NCI-H526 (cell line): ENCODE measurements at places on chromosomes 1 and 21.

DNA sequence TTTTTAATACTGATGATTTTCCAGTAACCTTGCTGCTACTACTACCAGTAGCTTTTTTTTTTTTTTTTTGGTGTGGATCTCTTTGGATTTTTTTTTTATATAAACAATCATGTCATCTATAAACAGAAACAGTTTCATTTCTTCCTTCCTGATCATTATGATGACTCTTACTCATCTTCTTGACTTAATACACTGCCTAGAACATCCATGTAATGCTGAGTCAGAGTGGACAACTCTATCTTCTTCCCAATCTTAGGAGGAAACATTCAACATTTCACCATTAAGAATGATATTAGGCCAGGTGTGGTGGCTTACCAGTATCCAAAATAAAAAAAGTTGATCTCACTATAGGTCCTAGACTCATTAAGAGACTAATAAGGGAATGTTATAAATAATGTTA lies 69.1 kb downstream of the RUSC1 start:
- DNase-seq: no peak

GRCh38 chr1:244448279-244449036 lies 3.3 kb downstream of the ADSS2 start:
- no peak for DNase-seq

DNA sequence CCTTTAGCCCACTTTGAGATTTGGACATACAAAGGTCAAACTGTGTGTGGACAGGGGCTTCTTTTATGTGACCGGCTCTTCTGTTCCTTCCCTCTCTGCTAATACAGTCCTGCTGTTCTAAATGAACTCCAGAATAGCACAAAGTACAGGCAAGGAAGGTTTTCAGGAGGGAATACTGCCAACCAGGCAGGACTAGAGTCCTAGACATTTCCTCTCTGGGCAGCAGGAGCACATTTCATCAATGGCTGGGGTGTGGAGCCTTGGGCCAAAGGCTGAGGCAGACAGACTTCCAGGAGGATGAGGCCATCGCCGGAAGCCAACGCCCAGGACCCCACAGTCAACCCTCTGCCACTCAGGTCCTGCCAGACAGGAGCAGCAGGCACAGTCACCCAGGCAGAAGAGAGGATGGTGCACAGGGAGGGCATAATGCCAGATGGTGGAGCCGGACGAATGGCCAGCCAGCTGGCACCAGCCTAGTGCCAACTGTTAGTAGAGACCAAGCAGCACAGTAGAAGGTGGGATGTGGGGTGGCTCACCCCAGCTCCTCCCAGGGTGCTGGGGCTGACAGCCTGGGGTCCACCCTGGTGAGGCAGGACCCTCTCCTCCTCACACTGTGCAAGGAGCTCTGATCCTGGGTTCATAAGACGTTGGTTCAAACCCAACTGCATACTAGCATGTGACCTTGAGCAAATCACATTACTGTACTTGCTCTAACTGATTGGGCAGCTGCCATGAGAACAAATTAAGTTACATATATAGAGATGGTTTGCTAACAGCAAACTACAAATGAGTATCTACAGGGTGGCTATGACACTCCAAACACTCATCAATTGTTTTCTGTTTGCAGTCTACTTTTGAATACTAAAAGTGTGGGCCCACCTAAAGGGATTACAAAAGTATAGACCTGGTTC lies 410.7 kb downstream of the SIPA1L2 start:
- DNase-seq: no peak

DNA sequence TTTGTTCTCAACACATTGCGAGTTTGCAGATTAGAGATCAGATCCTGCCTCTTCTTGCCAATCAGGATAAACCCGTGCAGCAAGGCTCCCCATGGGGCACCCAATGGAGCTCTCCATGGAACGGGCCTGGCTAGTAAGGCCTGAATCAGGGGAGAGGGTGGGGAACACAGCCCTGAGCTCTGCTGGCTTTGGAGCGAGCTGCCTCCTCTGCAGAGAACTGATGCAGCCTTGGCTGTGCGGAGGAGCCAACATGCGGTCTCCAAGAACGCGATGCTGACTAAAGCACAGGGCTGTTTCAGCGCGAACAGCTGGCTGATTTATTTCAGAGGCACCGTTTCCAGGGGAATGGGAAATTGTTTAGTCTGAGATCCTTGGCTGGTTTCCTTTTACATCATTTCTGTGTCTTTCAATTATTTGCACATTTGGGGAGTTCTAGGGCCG lies 139.7 kb downstream of the TSEN15 start:
- no peak for DNase-seq

DNA sequence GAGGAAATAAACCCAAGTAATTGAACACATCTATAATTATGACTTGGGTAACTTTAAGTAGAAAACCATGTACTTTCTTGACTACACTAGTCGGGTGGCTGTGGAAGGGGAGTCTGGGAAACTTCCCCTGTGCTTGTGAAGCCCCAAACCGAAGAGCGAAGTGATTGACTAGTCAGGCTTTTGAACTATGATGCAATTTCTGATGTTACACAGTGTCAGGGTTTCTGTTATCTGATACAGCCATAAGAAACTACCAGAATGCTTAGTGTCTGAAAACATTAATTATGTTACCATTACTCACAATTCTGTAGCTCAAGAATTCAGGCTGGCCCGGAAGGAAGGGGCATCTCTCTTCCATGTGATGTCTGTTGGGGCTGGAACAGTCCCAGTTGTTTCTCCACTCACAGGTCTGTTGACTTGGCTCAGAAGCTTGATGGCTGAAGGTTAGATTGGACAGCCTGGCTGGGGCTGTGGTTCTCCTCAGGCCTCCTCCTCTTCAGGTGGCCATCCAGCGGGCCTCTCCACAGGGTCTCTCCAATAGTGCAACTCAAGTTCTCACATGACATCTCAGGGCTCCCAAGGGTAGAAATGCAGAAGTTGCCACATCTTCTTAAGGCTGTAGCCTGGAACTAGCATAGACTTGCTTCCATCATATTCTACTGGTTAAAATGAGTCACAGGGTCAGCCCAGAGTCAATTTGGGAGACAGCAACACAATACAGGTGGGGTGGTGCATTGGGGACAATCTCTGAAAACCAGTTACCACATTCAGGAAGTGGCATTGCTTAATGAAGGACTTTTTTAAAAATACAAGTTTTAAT lies 8.3 kb upstream of the C8B start:
- DNase-seq: no peak

DNA sequence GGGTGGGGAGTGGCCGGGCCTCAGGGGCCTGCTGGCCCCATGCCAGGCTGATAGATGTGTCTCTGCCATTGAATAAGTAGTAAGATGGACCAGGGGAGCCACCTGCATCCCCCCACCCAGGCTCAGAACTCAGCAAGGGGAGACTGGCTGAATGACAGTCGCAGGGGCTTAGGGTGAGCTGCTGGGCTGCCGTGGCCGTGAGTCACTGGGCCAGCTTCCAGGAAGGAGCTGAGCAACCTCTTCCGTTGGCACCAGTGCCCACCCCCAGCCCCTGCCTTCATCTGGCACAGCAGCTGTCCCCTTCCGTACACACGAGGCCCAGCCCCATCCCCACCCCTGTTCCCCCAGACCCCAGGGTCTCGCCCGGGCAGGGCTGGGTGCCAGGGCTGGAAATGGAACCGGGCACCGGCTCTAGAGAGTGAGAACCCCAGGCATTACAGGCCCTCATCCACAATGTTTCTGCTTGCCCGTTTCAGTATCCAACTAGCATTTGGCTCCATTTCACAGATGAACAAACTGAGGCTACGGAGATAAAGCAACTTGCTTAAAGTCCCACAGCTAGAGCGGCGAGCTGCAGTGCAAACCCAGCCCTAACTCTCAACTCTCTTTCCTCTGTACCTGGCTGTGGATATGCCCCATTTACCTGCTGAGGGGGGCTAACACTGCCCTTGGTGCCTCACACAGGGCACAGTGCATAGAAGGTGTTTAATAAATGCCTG lies 10.2 kb downstream of the WNT4 start:
- no peak for DNase-seq

DNA sequence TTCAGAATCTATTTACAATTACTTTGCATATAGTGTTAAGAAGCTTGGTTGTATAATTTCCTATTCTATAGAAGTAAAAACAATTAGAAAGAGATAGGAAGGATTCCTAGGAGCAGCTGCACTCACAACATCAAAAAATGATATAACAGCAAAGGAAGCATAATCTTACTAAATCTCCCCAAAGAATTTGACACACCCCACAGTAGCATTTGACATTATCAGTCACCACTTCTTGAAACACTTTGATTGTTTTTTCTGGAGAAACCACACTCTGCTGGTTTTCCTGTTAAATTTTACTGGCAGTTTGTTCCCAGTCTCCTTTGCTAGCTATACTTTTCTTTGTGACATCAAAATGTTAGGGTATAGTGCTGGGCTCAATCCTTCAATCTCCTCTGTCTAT lies 100.8 kb upstream of the KIAA1614 start:
- DNase-seq: no peak

GRCh38 chr1:112982853-112983536 lies 27.0 kb upstream of the SLC16A1 start:
- no peak for DNase-seq

- no peak for DNase-seq
These were observed 3.9 kb downstream of the KPNA6 start for GRCh38 chr1:32111789-32112188.

GRCh38 chr1:85579622-85580021 lies 939 bp upstream of the CCN1 start:
- DNase-seq: peak; percentile 21

GRCh38 chr1:156689035-156689952 lies 12.1 kb upstream of the NES start:
- peak; percentile 88 for DNase-seq
